OCI-M1 (cell line): ENCODE measurements at places on chromosomes 16 and 17.

GRCh38 chr17:57408071-57408811 lies 151.9 kb downstream of the MSI2 start:
- no peak for DNase-seq

GRCh38 chr17:68578236-68578635 lies 22.9 kb downstream of the FAM20A start:
- DNase-seq: no peak

GRCh38 chr16:49986351-49987124 lies 38.5 kb upstream of the CNEP1R1 start:
- no peak for DNase-seq

- peak; percentile 37 for DNase-seq
These were observed 8.1 kb downstream of the PNMT start for GRCh38 chr17:39676198-39676819.

- no peak for DNase-seq
These were observed 12.6 kb downstream of the SLC12A3 start for GRCh38 chr16:56877486-56878182.

DNA sequence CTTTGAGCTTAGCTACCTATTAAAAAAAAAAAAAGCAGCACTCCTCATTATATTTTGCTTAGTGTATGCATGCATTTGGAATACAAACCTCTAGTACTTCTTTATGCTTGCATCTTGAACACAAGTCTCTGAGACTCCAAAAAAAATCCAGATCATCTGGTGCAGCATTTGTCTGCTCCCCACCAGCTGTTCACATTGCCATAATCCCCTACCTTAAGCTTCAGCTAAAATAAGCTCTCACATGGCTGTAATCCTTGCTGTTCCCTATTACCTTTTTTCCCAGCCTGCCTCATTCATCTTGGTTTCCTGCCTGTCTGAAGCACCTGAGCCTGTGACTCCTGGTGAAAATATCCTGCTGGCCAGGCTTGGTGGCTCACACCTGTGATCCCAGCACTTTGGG lies 7.5 kb upstream of the NFATC2IP start:
- DNase-seq: no peak

DNA sequence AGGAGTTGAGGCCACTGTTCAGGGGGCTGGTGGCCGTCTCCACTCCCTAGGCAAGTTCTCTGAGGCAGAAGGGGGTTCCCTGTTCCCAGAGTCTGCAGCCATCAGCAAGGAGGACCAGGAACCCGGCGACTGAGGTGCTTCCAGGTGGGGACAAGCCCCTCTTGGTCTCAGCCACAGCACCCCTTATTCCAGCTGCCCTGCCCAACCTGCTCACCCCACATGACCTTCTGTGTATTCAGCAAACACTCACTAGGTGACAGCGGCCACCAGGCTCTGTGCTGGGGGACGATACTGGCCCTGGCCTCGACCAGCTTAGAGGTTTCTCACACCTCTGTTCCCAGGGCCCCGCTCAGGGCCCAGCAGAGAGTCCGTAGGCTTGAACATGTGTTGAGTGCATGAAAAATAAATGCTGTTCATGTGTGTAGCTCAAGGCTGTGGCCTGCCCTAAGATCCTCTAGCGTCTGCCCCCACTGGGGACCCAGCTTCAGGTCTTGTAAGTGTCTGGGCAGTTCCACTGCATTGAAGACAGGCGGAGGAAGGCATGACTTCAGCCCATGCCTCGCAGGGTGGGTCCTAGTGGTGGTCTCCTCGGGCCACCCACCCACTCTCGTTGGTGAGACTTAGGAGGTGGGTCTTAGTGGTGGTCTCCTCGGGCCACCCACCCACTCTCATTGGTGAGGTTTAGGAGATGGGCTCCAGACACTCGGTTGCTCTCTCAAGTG lies 44.2 kb downstream of the NT5M start:
- DNase-seq: no peak

DNA sequence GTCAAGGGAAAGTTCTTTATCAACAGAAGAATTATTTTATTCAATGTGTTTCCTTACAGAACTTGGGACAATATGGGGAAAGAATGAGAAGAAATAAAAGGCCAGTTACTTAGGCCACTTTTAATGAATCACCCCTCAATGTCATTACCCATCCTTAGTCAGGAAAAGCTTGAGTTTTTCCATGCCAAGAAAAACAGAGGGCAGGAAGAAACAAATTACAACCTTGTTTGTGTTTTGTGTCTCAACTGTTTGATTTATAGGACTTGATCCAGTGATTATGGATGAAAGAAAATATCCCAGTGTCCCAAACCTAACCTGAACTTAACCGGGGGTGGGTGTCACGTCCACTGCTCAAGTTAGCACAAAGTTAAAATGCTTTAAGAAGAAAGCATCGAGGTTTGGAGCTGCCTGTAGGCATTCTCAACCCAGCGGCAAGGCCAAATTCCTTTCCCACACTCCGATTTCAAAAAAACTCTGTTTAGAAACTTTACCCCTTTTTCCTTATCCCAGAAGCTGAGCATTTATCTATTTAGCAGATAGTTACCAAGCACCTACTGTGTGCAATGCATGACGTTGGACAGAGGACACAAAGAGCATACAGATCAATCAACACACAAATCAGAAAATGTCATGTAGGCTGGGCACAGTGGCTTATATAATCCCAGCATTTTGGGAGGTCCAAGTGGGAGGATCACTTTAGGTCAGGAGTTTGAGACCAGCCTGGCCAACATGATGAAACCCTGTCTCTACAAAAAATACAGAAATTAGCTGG lies 14.0 kb upstream of the CYB5B start:
- DNase-seq: no peak

DNA sequence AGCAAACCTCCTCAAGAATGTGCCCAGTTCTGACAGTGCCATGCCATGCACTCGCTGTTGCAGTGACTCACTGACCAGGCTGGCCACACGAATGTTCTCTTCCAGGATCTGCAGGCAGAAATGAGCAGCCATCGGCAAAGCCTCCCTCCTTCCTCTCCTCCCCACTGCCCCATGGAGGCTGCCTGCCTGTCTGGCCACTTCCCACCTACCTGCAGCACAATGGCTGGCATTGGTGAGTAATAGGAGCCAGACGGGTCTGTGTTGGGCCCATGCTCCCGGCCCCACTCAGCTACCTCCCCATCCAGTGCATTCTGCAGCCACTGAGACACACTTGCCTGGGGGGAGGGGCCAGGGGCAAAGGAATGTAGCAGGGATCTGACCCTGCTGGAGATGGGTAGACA lies 2.8 kb upstream of the MATCAP1 start:
- DNase-seq: no peak

GRCh38 chr17:32141258-32141657 lies 1.0 kb upstream of the RHOT1 start:
- peak; percentile 92 for DNase-seq

DNA sequence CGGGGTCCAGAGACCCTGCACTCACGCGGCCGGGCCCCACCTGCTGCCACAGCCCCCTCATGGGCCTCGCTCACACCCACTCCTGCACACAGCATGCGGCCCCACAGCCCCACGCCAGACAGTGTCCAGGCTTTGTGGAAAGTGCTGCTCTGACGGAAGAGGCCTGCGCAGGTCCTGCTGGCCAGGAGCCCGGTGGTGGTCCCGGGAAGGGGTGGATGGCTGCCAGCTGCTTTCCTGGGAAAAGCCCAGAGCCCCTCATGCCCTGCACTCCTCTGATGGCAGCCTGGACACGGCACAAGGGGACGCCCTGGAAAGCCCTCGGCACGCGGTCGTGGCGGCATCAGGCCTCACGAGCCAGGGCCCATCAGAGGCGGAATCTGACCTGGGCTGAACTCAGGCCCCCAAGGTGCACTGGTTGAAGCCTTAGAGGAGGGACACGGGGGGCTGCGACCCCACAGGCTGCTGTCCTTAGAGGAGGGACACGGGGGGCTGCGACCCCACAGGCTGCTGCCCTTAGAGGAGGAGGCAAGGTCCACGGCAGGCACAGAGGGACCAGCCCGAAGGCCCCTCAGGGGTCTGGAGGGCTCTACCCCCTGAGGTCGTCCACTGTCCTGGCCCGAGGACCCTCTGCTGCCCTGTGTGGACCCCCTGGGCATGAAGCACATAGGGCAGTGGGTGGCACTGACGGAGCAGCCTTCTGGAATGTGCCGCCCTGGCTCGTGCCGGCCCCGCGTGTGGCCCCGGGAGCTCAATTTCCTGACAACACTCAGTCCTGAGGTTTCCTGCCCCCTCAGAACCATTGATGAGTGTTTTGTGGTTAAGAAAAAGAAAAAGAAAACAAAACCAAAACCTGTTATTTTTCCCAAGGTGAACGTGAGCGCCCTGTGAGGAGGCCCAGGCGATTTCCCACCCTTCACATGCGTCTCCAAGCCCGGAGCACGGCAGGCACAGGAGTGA lies 22.1 kb downstream of the SOX8 start:
- DNase-seq: no peak

DNA sequence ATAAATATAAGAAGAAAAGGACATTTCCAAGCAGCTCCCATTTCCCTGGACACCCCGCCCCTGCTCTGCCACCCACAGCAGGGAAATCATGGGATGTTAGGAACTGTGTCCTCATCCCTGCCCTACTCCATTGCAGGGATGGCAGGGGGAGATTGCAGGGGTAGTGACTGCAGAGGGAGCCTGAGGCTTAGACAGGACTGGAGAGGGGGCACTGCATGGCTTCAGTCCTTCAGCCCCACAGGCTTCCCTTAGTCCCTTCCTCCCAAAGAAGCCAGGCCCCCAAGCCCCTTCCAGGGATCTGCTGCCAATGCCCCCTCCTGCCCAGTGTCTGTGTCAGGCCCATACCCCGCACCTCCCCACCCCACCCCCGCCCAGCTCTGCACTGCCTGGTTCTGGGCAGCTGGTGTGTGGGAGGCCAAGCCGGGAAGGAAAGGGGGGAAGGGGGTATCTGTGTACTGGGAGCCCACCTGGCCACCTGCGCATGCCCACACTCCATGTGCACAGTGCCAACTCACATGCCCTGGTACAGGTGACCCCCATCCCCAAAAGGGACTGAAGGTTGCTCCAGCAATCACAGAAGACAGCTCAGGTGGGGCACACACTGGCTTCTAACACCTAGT lies 3.3 kb downstream of the RUNDC3A start:
- no peak for DNase-seq

DNA sequence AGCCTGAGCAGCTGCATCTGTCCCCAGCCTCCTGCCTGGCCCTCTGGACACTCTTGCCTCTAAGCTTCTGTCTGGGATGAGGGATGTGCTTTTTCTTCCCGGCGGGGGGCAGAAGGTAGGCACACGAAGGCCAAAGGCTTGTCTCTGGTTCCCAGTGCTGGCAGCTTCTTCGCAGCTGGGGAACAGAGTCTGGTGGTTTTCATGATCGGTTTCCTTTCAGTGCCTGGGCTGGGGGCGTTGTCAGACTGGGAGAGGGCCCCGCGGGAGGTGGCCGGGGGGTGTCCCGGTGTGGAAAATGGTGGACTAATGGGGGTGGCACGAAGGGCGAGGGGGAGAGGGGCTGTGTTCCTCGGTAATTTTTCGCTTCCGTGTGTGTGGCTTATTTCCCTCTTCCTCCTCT lies 988 bp downstream of the RAP1GAP2 start:
- no peak for DNase-seq

DNA sequence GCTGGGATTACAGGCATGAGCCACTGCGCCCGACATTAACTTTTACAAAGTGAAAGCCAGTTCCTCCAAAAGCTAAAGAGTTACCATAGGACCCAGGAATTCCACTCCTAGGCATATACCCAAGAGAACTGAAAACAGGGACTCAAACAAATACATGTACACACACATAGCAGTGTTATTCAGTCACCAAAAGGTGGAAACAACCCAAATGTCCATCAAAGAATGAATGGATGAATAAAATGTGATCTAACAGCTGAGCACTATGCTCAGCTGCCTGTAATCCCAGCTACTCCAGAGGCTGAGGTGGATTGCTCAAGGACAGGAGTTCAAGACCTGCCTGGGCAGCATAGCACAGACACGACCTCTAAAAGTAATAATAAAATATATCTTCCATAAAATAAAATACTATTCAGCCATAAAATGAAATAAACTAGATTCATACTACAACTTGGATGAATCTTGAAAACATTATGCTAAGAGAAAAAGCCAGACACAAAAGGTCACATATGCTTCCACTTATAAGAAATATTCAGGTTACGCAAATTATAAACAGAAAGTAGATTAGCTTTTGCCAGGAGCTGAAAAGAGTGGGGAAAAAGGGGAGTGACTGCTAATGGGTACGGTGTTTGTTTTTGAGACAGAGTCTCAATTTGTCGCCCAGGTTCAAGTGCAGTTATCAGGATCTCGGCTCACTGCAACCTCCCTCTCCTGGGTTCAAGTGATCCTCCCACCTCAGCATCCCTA lies 9.3 kb upstream of the USP7 start:
- DNase-seq: no peak

DNA sequence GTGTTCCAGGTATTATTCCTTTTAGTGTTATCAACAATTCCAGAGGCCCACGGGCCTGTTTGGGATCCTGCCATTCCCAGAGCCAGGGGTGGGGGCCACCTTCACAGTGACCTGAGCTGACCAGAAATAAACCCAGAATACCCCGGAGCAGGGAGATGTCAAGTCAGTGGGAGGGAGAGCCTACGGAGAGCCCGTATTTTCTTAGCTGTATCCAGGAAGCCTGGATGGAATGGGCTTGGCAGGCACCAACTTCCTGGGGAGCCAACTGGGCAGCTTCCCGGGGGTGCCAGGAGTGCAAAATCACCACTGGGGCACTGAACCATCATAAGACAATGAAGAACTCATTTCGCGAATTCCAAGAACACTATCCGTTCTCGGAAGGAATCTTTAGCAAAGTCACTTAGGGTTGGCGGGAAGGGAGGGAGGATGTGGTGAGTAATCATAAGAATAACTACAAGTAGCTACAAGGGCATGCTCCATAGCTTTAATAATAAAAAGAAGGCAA lies 13.2 kb upstream of the MRTFB start:
- no peak for DNase-seq

- peak; percentile 29 for DNase-seq
These were observed 466 bp downstream of the WDR90 start for GRCh38 chr16:649631-650030.

GRCh38 chr16:67959536-67960329 lies 8.7 kb downstream of the SLC12A4 start:
- no peak for DNase-seq

- peak; percentile 99 for DNase-seq
These were observed 1.4 kb downstream of the NR1D1 start for GRCh38 chr17:40098846-40099618.

DNA sequence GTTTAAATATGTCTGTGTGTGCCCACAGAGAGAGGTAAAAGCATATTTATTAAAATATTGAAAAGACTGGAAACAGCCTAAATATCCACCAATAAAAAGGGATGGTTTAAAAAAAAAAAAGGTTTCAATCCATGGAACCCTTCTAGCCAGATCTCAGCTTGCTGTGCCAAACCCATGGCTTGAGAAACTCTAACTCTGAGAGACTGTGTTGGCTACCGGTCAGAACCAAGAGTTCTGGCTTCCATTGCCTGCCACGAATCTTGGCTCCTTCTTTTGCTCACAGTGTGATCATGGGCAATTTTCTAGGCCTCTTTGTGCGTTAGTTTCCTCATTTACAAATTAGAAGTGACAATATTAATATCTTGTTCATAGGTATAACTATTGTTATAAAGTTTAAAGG lies 201.3 kb upstream of the IRX3 start:
- no peak for DNase-seq
